T-helper 2 cell (primary cell): ENCODE measurements at places on chromosomes 3 and 15.

GRCh38 chr3:26687466-26687865, 64.9 kb downstream of the LRRC3B start:
- no peak for DNase-seq

DNA sequence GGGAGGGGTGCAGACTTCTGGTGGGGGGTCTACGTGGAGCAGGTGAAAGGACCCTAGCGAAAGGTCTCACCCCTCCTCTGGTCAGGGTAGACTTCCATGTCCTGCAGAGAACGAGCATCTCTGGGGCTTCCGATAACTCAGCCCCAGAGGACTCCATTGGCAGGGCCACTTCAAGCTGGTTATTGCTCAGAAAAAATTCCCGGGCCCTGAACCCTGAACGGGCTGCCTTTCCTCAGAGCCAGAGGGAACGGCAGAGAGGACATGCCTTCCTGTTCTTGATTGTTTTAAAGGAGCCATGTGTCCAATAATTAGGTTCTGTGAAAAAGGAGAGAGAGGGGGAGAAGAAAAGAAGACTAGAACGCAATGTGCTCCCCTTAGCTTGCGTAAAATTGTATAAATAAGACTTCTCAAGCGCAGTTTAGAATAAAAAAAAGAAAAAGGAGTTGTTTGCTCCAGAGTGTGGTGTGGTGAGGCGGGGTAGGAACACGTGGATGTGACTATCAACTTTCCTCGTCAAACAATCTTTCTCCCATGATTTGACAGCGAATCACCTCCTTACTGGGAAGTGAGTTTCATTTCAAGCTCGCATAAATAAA, 193.4 kb upstream of the UBE2E1 start:
- DNase-seq, result no peak

- DNase-seq, result no peak
Measured at GRCh38 chr15:83320404-83320803, 35.9 kb upstream of the BNC1 start.

- DNase-seq, result no peak
Measured at GRCh38 chr3:17753632-17753992, 11.2 kb upstream of the TBC1D5 start.

GRCh38 chr3:184567946-184568559, 6.5 kb downstream of the EPHB3 start:
- no peak for DNase-seq
